Fibroblast of skin of right biceps (primary cell): ENCODE measurements at places on chromosomes 6 and 20.

- no peak for DNase-seq
These were observed 32.0 kb upstream of the SYNDIG1 start for GRCh38 chr20:24437196-24438082.

DNA sequence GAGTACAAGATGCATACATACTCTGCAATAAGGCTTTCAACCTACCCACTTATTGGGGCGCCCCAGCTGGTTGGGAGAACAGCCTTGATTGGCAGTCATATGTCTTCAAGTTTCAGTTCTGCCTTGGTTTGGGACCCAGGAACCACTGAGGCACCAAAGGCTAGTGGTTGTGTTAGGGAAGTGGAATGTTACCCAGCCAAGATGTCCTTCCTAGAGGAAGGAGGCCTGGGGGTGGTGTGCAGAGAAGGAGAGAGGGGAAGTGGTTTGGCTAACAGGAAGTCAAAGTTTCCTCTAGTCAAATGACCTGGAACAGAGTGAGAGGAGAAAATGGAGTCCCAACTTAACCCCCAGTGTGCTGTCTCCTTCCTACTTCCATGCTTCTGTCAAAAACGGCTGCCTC, 59.4 kb downstream of the CD164 start:
- DNase-seq, result no peak

- DNase-seq, result peak; percentile 43
These were observed 35.0 kb downstream of the SHPRH start for GRCh38 chr6:145929037-145929633.

GRCh38 chr6:106316375-106316766, 9.2 kb downstream of the ATG5 start:
- DNase-seq, result no peak

- DNase-seq, result no peak
These were observed 8.4 kb upstream of the IDH3B start for GRCh38 chr20:2672446-2672845.

DNA sequence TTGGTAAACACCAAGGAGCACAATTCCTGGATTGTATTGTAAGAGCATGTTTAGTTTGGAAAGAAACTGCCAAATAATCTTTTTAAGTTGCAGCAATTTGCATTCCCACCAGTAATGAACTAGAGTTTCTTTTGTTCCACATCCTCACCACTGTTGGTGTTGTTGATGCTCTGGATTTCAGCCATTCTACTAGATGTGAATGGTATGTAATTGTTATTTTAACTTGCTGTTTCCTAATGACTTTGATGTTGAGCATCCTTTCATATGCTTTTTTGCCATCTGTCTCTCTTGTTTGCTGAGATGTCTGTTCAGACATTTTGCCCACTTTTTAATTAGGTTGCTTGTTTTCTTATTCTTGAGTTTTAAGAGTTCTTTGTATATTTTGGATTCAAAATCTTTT, 1654.1 kb downstream of the GRIK2 start:
- DNase-seq, result no peak

GRCh38 chr20:50009521-50010454, 27.0 kb downstream of the SNAI1 start:
- DNase-seq, result no peak

GRCh38 chr6:62367601-62368000, 81.6 kb upstream of the KHDRBS2 start:
- DNase-seq, result no peak

GRCh38 chr20:29878281-29878741, 1379.2 kb upstream of the DEFB115 start:
- peak; percentile 16 for DNase-seq

DNA sequence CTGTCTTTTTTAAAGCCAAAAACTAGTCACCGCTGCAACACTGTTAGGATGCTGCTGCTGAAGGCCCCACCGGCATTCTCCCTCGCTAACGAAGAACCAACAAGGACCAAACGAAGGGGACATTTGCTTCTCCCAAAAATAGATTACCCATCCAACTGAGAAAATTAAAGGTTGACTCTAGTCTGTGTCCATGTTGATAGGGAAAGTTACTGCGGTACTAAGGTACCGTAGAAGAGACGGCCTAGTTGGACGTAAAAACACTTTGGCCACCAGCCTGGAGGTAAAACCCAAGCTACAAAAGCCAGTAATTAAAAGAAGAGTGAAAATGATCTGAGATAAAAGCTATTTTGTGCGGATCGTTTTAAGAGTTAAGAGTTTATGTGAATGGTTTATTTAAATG, 11.8 kb upstream of the FOXF2 start:
- DNase-seq, result no peak

- DNase-seq, result no peak
These were observed at the start of gene COL19A1 for GRCh38 chr6:69866351-69866769. TSS of gene COL19A1 (plus strand) at chr6:69866556. CDS start at chr6:69879568, 13,012 bp downstream.

DNA sequence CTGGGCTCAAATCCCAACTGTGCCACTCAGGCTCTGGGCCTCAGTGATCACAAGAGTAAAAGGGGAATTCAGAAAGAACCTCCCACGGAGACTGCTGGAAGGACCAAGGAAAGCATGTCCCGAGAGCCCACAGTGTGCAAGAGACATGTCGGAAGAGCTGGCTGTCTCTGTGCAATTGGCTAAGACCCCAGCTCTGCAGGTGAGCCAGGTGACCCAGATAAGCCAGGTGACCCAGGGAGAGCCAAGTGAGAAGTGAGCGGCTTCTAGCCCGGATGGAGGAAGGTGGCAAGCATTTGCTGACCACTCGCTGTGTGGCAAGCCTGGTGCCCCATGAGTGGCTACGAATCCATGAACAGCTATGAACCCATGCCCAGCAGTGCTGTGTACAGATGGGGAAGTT, 59.1 kb downstream of the RIPOR3 start:
- no peak for DNase-seq

- no peak for DNase-seq
These were observed 173.7 kb downstream of the MBOAT1 start for GRCh38 chr6:20038410-20039204.

DNA sequence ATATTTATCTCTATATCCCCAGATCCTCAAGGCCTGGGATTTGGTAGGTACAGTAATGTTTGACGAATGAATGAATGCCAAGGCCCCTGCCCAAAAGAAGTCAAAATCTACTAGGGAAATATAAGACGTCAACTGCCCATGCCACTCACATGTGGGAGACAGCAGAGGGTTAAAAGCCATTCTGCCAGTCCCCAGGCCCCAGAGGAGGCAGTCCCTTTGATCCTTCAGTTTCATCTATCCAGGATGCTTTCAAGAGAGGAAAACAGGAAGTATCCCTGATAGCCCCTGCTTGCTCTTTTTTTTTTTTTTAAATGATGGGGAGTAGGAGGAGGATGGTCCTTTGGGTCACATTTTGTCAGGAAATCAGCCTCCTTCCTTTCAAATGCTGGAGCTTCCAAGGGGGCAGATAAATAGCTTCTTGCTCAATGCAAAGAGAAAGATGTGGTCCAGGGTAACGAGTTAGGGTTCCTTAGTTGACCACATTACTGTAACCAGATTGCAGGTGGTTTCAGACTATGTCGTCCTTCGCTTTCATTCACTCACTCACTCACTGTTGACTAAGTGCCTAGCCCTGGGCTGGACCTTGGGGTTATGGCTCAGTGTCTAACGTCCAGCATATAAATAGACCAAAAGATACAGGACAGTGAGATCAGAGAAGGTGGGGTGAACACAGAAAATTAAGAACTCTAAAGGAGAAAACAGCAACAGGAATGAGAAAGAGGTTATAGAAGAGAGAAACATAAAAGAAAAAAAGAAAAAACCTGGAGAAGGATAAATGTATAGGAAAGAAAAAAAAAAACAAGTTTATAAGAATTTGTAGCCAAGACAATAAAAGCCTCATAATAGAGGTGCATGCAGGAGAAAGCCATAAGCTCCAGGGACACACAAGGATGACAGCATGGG, 64.6 kb upstream of the PIM1 start:
- DNase-seq, result no peak

DNA sequence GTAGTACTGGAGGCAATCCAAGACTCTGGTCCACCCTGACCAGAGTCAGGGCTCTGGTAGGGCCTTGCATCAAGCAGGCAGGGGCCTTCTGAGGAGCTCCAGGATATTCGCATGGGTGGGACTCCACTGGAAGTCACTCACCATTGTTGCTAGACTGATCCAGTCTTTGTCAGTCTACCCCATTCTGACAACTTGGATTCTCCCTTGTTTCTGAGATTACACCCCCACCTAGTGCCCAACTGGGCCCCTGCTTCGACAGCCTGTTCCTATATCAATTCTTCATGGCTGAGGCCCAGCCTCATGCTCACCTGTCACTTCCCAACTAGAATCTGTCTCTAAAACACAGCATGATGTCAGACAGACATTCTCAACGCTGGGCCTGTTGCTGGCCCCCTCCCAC, 5.2 kb downstream of the SLC35D3 start:
- no peak for DNase-seq

GRCh38 chr6:139983555-139984276, 609.3 kb upstream of the CITED2 start:
- peak; percentile 89 for DNase-seq

DNA sequence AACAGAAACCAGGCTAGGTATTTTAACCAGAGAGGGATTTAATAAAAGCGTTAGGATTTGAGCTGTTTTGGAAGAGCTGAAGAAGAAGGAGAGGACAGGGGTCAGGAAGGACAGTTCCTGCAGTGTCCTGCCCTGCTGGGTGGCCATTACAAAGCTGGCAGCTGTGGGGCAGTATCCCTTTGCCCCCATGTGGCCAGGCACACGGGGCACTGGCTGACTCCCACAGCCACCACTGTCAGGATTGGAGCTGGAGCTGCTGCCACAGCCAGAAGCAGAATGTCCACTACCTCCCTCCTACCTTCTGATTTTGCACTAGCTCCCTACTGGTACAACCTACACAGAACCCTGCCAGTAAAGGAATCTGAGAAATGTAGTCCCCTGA, 46.5 kb downstream of the SLC22A3 start:
- no peak for DNase-seq

- DNase-seq, result peak; percentile 74
These were observed 144.2 kb downstream of the MYO6 start for GRCh38 chr6:75893058-75893775.

DNA sequence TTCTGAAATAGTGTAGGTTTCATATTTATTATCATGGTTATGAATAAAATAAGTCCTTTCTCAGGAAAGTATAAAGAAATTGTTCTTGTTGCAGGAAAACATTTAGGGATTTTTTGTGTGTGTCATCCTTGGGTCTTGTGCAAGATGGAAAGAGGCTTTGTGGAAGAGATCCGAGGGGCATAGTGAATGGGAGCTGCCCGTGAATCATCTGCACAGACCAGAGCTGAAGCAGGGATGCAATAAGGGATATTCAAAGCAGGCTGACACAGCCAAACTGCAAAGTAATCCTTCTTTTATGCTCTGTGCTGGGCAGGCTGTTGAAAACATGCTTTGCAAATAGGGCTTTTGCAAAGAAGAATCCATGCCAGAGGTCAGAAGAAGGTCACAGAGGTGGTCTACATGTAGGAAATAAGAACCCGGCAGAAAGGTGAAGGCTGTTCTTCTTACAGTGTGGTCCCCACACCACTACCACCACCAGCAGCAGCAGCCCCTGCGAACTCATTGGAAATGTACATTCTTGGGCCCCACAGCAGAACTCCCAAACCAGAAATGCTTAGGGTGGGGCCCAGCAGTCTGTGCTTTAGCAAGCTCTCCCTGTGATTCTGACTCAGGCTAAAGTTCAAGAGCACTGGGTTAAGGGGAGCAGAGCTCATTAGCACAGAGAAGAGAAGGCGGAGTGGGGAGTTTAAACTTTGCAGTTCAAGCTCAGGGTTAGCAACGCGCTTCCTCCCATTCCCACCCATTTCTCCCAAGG, 237.6 kb downstream of the QKI start:
- peak; percentile 28 for DNase-seq

DNA sequence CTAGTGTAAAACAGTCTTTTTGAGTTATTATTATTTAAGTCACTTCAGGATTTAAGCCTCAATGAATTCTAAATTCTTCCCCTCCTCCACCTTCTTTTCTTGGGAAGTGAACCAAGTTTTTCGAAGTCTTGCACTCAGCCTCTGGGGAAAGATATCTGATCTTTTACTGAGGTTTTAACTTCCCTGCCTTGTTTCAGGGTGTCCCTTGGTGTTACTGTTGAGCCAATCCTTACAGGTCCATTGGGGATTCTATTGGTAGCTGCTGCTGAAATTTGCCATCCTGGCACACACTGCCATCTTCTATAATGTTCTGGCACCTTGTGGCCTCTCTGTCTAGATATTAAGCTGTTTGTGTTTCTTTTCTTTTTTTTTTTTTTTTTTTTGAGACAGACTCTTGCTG, 31.7 kb downstream of the BEND6 start:
- no peak for DNase-seq

GRCh38 chr6:148890096-148890495, 143.3 kb downstream of the UST start:
- peak; percentile 17 for DNase-seq

DNA sequence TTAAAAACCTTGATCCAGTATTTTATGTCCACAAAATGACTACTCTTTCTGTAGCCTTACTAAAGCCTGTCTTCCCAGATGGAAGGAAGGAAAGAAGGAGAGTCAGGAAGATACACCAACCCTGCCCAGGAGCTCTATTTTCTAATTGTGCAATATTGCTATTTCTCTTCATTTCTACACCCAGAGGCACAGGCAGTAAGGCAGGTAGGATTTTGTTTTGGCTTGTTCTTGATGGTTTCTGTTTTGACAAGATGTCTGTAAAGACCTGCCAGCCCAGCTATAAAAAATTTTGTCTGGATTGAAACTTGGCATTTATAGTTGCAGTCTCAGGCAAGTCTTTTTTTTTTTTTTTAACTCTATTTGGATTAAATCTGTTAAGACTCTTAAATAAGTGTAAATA, 587.5 kb upstream of the ARID1B start:
- no peak for DNase-seq

- DNase-seq, result no peak
These were observed 7.6 kb downstream of the GCM2 start for GRCh38 chr6:10874207-10874606.

- DNase-seq, result no peak
These were observed 1235.4 kb upstream of the GJE1 start for GRCh38 chr6:140897349-140897748.

DNA sequence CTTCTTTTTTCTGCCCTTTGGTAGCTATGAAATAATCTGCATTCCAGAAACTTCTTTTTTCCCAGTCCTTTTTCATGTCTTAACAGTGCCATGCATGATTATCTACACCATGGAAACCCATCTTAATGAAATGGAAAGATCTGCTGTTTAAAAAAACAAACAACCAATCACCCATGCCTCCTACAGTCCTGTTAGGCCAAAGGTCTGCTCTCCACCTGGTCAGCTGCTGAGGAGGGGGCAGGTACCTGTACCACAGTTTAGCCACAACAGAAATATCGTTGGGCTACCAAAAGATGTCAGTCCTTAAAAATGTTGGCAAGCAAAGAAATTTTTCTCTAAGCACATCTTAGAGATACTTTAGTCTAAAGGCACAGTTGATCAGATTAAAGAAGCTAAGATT, 112.6 kb downstream of the SLC16A10 start:
- no peak for DNase-seq

DNA sequence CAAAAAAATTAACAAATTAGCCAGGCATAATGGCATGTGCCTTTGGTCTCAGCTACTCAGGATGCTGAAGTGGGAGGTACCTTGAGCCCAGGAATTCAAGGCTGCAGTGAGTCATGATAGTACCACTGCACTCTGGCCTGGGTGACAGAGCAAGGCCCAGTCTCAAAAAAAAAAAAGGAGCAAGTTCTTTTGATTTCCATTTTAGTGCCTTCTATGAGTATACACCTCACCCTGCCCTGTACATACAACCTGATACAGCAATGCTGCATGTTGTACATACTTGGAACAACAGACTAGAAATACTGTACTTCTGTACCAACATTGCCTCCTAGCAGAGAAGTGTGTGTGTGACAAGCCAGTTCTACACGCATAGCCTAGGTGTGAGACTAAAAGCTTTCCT, 97.3 kb upstream of the CARMIL1 start:
- peak; percentile 66 for DNase-seq
